Neuronal stem cell (in vitro differentiated cells): ENCODE measurements at places on chromosomes 1 and 21.

DNA sequence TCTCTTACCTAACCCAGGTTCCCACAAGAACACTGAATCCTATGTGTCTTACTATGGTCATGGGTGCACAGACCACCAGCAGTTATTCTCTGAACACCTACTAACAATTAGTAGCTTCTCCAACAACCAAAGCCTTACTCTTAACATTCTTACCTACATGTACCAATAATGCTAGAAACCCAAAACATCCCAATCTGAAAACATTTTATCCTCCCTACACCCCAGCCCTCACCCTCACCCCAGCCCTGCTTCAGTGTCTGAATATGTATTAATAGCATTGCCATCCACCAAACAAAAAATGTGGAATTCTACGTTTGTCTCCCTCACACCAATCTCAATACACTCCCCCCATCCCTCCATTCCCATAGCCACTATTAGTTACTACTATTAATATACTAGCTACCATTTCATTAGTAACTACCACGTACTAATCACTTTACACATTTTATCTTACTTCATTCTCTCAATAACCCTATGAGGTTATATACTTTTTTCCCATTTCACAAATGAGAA, 2.6 kb downstream of the TRIM33 start:
- no peak overlapping the region for H3K27ac ChIP-seq
- no peaks in the 10 kb centered on the region for H3K27me3 ChIP-seq
- H3K4me1 ChIP-seq: peaks cover 2% of the 10 kb centered on the region
- H3K4me3 ChIP-seq: no peak overlapping the region

- H3K36me3 ChIP-seq: no peaks in the 10 kb centered on the region
- H3K4me3 ChIP-seq: no peak overlapping the region
- DNase-seq: no peak
- H3K27me3 ChIP-seq: no peaks in the 10 kb centered on the region
- peaks cover 30% of the 10 kb centered on the region for H3K4me1 ChIP-seq
Measured at GRCh38 chr1:156489166-156489934, 11.2 kb downstream of the MEF2D start.

GRCh38 chr1:246355411-246356230, 151.5 kb downstream of the SMYD3 start:
- H3K27ac ChIP-seq: no peak overlapping the region
- no peak for DNase-seq
- no peaks in the 10 kb centered on the region for H3K27me3 ChIP-seq
- H3K4me3 ChIP-seq: no peak overlapping the region
- peaks cover 6% of the 10 kb centered on the region for H3K4me1 ChIP-seq
- no peaks in the 10 kb centered on the region for H3K36me3 ChIP-seq

GRCh38 chr1:54248966-54249365, 49.0 kb downstream of the MRPL37 start:
- no peak overlapping the region for H3K27ac ChIP-seq
- H3K4me3 ChIP-seq: no peak overlapping the region
- no peak for DNase-seq
- H3K27me3 ChIP-seq: no peaks in the 10 kb centered on the region
- H3K4me1 ChIP-seq: no peaks in the 10 kb centered on the region

GRCh38 chr1:27832762-27833161, 2.2 kb downstream of the PPP1R8 start:
- H3K4me1 ChIP-seq: peaks cover 4% of the 10 kb centered on the region
- no peak for DNase-seq
- H3K27ac ChIP-seq: no peak overlapping the region
- peaks cover 45% of the 10 kb centered on the region for H3K36me3 ChIP-seq

GRCh38 chr21:34792504-34793089, 123.8 kb downstream of the CLIC6 start:
- no peak for DNase-seq
- H3K27me3 ChIP-seq: no peaks in the 10 kb centered on the region
- no peak overlapping the region for H3K27ac ChIP-seq
- H3K4me1 ChIP-seq: no peaks in the 10 kb centered on the region

- H3K4me3 ChIP-seq: no peak overlapping the region
- no peak overlapping the region for H3K27ac ChIP-seq
- no peak for DNase-seq
- peaks cover 9% of the 10 kb centered on the region for H3K4me1 ChIP-seq
- peaks cover 86% of the 10 kb centered on the region for H3K27me3 ChIP-seq
- H3K36me3 ChIP-seq: no peaks in the 10 kb centered on the region
Measured at GRCh38 chr1:228008391-228009115, 1.8 kb downstream of the WNT3A start.

DNA sequence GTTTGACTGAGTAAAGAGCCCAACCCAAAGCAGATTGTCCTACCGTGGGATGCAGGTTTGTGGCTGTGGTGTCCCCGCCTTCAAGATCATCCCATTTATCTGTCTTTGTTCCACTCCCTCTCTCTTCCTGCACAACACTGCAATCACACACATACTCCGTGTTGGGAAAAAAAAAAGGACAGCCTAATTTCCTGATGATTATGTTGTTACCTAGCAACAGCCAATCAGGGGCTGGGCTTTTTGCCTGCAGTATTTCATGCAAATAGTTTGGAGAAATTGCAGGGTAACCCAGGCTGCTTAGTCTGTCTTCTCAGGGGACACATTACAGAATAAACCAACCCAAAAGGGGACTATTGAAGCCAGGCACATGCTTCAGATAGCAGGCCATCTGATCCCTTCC, 38.3 kb downstream of the PHC2 start:
- no peak overlapping the region for H3K27ac ChIP-seq
- no peaks in the 10 kb centered on the region for H3K27me3 ChIP-seq
- no peaks in the 10 kb centered on the region for H3K36me3 ChIP-seq
- DNase-seq: no peak

DNA sequence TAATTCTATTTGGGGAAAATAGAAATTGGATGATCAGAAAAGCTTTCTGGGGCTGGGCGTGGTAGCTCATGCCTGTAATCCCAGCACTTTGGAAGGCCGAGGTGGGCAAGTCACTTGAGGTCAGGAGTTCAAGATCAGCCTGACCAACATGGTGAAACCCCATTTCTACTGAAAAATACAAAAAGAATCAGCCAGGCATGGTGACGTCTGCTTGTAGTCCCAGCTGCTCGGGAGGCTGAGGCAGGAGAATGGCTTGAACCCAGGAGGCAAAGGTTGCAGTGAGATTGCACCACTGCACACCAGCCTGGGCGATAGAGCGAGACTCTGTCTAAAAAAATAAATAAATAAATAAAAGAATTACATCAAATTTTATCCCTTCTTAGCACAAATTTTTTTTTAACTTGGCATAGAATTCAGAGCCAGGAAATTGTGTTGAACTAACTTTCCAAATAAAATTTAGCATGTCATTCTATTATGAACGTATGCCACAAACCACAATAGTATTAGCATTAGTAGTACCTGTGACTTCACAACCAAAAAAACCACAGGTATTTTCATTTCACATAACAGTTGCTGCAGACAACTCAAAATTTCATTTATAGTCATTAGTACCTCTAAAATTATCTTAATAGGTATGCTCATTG, 4.5 kb upstream of the ANKRD13C start:
- no peak overlapping the region for H3K4me3 ChIP-seq
- H3K27ac ChIP-seq: no peak overlapping the region
- H3K36me3 ChIP-seq: peaks cover 8% of the 10 kb centered on the region
- H3K4me1 ChIP-seq: no peaks in the 10 kb centered on the region
- no peaks in the 10 kb centered on the region for H3K27me3 ChIP-seq
- DNase-seq: no peak

DNA sequence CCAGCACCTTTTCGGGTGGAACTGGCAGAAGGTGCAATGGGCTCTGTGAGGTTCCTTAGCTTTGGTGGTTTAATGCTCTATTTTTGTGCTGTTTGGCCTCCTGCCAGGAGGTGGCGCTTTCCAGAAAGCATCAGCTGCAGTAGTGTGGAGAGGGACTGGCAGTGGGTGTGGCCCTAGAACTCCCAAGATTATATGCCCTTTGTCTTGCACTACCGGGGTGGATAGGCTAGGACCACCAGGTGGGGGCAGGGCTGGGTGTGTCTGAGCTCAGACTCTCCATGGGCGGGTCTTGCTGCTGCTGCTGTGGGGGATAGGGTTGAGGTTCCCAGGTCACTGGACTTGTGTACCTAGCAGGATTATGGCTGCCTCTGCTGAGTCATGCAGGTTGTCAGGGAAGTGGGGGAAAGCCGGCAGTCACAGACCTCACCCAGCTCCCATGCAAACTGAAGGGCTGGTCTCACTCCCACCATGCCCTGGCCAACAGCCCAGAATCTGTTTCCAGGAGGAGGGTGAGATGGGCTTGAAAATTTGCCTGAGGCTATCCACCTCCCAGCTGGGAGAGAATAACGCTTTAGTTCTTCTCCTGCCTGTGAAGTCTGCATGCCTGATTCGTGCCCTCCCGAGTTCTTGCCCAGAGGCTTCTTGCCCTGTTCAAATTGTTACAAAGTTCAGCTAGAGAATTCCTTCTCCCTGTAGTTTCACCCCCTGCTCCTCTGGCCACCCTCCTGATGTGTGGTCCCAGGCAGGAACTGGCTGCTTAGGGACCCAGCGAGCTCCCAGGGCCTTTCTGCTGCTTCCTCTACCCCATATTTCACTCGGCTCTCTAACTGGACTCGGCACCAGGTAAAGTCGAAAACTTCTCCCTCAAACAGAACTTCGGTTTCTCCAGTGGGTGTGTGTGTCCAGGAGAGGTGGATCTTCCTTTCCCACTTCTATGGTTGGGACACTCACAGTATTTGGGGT, 76.5 kb upstream of the BTG3 start:
- no peak for DNase-seq
- H3K4me3 ChIP-seq: no peak overlapping the region
- no peak overlapping the region for H3K27ac ChIP-seq

DNA sequence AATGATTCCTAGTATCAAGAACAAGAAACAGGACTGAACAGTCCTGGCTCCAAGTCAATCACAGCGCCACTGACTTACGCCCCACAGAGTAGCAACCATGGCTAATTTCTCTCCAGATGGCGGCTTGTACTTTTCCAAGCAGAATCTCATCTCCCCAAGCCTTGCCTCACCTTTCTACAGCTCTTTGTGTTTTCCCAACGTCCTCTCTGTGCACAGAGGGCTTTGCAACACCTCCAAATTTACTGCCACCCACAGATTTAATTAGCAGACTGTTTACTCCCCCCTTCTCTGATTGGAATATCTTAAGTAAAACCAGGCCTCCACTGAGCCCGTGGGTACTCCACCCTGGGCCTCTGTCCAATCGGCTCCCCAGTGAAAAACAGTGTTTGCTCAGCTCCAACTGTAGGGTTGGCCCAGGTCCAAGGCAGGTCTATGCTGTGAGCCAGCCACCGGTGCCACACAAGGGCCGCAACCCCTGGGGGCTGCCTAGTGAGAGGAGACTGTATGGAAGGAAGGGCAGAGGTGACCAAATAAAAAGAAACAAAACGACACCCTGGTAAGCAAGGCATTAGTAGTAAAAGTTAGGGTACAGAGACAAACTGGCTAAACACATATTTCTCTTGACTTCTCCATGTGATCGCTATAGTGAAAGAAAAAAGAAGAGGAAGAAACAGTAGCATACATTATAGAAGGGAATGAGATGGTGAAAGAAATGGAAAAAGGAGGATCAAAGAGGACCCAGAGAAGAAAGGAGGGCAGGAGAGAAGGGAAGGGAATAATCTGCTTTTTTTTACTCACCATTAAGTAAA, 128.4 kb upstream of the SOD1 start:
- no peak overlapping the region for H3K27ac ChIP-seq
- peaks cover 4% of the 10 kb centered on the region for H3K4me1 ChIP-seq
- H3K36me3 ChIP-seq: peaks cover 10% of the 10 kb centered on the region
- no peaks in the 10 kb centered on the region for H3K27me3 ChIP-seq

DNA sequence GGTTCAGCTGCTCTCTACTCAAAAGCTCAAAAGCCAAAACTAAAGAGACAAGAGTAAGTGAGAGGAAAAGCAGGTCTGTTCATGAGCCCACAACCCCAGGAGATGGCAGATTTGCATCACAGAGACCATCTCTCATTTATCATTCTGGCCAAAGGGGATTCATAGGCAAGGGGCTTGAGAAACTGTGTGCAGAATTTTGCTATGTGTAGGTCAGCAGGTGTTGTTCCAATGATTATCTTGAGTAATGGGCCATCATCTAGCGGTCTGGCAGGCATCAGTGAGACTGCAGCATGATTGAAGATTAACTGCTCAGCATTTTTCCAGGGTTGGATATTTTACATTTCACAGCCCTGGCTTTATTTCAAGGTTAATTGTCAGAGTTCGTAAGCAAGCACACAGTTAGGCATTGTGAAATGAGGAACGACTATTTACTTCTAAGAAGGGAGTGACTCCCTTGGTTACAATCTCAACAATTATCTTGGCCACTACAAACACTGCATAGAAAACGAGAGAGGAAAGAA, 1204.6 kb upstream of the TMPRSS15 start:
- no peaks in the 10 kb centered on the region for H3K27me3 ChIP-seq
- no peaks in the 10 kb centered on the region for H3K36me3 ChIP-seq
- H3K4me3 ChIP-seq: no peak overlapping the region
- H3K27ac ChIP-seq: no peak overlapping the region
- DNase-seq: no peak

- H3K36me3 ChIP-seq: no peaks in the 10 kb centered on the region
- H3K4me3 ChIP-seq: no peak overlapping the region
- no peak for DNase-seq
- H3K4me1 ChIP-seq: peaks cover 21% of the 10 kb centered on the region
Measured at GRCh38 chr1:204703826-204704612, 18.5 kb upstream of the LRRN2 start.

DNA sequence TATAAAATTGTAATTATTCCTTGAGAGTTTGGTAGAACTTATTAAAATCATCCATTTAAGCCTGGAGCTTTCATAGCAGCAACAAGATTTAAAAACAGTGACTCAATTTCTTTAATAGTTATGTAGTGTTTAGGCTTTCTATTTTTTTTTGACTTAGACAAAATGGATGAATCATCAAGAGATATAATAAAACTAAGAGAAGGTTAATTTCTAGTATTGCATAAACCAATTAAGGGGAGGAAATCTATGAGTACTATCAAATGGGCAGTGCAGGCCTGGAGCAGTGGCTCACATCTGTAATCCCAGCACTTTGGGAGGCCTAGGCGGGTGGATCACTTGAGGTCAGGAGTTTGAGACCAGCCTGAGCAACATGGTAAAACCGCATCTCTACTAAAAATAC, 416.3 kb upstream of the USP24 start:
- no peak for DNase-seq
- H3K4me1 ChIP-seq: peaks cover 3% of the 10 kb centered on the region
- H3K36me3 ChIP-seq: no peaks in the 10 kb centered on the region
- no peak overlapping the region for H3K4me3 ChIP-seq
- no peak overlapping the region for H3K27ac ChIP-seq

- no peaks in the 10 kb centered on the region for H3K4me1 ChIP-seq
- no peak overlapping the region for H3K27ac ChIP-seq
- H3K36me3 ChIP-seq: no peaks in the 10 kb centered on the region
- H3K27me3 ChIP-seq: no peaks in the 10 kb centered on the region
- H3K4me3 ChIP-seq: no peak overlapping the region
Measured at GRCh38 chr1:246176126-246177024, 330.7 kb downstream of the SMYD3 start.

GRCh38 chr1:168697356-168698126, 31.5 kb downstream of the DPT start:
- no peaks in the 10 kb centered on the region for H3K36me3 ChIP-seq
- no peak overlapping the region for H3K4me3 ChIP-seq
- DNase-seq: no peak
- H3K4me1 ChIP-seq: no peaks in the 10 kb centered on the region

DNA sequence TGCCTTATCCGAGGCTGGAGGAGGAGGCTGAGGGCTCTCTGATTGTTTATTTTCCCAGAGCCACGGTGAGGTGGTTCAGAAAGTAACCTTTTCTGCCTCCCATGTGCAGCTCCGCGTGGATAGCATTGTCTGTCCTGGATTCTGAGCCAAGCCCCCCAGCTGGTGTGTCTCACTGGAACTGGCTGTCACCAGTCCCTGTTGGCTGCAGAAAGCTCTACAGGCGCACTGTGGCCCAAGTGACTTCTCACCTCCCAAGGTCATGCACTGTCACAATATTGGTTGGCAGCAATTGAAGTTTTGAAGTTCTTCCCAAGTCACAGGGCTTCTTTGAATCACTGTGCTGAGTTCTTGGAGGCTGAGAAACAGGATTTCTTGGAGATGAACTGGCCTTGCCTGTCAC, 8.2 kb downstream of the BMP8A start:
- H3K36me3 ChIP-seq: no peaks in the 10 kb centered on the region
- no peaks in the 10 kb centered on the region for H3K4me1 ChIP-seq
